ENCODE measurements at places on chromosomes 12 and 14.
A peak's percentile ranks its signal among the peaks of the same experiment; 100 is the strongest.

- ATAC-seq = no peak
Observed at GRCh38 chr14:104446611-104447010, 133.0 kb upstream of the C14orf180 start.

GRCh38 chr12:62776997-62777396 is 158.0 kb downstream of the PPM1H start:
- no peak for ATAC-seq

- no peak for ATAC-seq
Observed at GRCh38 chr12:73352826-73353225, 1080.7 kb downstream of the TRHDE start.

GRCh38 chr14:50389668-50390441 is 6.8 kb downstream of the CDKL1 start:
- no peak for ATAC-seq

GRCh38 chr12:122363782-122364181 is 58.7 kb downstream of the CLIP1 start:
- ATAC-seq = no peak

GRCh38 chr14:69460093-69460701 is 24.3 kb upstream of the PLEKHD1 start:
- peak; percentile 72 for ATAC-seq

DNA sequence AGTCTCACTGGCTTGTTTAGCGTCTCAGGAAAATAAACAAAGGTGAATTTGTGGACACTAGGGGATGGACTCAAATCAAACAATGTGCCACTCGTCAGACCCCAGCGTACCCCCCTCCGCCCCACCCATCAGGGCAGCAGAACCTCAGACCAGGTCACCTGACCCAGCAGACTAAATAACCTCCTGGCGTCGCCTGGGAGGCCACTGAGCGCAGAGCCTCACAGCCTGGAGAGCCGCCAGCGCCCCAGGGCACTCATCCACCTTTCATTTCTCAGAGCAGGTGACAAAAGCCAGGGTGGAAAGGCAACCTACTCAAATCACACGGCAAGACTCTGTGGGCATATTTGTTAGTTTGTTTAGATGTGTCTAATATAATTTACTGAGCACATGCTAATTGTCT is 100.9 kb downstream of the DICER1 start:
- no peak for ATAC-seq

DNA sequence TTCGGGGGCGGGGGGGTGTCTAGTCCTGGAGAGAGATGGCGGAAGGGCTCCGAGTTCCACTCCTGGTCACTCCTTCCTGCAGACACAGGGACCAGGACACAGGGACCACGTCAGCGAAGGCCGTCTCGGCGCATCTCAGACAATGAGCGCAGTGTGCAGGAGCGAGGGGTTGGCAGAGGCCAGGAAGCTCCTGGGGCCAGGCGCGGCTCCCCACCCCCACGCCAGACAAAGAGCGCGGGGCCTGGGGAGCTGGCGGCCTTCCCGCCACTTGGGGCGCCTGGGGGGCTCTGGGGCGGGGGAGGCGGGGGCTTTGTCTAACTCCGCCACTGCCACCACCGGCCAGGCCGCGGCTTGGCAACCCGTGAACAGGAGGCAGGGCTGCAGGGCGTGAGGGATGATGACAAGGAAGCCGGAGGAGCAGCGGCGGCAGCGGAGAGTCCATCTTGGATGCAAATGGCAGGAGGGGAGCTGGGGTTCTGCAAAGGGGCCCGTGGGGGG is 2.2 kb downstream of the CDK2AP1 start:
- ATAC-seq = peak; percentile 18

DNA sequence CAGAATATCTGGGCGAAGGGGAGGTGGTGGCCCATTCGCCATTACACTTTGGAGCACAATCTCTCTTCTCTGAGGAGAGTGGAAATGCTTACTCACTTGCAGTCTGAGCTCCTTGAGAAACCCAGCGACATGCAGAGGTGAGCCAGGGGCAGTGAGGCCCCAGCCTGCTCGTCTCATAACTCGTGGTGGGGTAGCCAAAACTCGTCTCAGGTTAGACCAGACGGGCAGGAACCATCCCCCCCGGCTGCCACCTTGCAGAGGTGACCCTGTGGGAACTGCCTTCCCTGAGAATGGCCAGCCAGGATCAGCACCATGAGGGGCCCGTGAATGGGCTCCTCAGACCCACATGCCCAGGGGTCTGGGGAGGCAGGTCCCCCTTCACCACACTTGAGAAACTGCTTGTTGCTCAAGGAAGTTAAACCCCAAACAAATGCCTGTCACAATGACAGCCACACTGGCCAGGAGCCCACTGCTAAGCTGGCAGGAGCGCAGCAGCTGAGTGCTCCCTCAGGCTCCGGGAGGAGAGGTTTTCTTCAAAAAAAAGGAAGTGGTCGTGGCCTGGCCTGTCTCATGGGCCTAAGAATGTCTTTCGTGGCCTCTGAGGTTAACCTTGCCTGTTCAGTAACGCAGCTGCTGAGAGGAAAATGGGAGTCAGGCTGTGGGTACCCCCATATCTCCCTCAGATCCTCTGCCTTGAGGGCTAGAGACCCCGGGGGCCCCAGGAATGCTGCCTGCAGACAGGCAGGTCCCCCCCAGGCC is 9.2 kb upstream of the ALDH2 start:
- ATAC-seq = no peak

DNA sequence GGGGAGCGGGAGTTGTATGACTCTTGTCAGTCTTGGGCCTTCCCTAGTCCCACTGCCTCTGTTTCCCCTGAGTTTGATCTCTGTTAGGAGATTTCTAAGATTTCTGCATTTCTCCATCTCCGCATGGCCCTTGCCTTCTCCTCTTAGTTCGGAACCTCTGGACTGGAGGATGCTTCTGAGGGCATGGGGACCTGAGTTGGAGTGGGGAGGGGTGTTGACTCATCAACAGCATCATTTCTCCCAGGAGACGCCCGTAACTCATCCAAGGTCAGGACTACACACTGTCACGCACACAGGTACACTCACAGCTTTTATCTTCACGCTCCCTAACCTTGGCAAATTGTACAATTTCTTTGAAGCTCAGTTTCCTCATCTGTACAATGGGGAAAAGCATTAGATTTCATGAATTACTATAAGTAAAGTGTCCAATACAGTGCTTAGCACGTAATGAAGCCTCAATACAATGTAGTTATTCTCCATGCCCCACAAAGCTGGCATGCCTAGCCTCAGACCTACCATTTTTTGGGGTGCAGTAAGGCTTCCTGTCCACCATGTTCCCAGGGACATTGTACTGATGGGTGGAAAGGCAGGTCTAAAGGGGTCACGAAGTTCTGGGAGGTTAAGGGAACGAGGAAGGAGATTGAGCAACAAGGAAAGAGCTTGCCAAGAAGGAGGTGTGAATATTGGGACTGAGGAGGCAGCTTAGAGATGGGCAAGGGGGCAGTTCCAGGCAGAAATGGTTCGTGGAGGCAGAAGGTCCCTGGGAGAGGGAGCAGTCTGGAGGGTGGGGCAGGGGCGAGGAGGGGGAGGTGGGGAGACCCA is 600 bp upstream of the LAG3 start:
- no peak for ATAC-seq

DNA sequence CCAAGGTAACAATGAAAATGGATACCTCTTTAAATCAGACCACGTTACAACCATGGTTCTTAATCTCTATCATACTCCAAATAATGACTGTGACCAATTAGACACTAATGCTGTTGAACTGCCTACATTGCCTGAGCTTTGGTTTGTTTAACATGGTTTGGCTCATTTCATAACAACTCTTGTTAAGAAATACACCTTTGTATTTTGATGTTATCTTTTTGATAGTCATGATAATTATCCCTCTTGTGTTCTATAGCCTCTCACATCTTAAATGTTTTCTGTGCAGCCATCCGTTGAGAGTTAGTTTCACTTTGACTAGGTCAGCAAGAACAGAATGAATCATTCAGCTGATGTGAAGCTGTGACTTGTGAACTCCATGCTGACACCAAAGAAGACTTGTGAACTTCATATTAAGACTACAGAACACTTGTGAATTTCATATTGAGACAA is 75.5 kb upstream of the RERGL start:
- ATAC-seq = no peak

DNA sequence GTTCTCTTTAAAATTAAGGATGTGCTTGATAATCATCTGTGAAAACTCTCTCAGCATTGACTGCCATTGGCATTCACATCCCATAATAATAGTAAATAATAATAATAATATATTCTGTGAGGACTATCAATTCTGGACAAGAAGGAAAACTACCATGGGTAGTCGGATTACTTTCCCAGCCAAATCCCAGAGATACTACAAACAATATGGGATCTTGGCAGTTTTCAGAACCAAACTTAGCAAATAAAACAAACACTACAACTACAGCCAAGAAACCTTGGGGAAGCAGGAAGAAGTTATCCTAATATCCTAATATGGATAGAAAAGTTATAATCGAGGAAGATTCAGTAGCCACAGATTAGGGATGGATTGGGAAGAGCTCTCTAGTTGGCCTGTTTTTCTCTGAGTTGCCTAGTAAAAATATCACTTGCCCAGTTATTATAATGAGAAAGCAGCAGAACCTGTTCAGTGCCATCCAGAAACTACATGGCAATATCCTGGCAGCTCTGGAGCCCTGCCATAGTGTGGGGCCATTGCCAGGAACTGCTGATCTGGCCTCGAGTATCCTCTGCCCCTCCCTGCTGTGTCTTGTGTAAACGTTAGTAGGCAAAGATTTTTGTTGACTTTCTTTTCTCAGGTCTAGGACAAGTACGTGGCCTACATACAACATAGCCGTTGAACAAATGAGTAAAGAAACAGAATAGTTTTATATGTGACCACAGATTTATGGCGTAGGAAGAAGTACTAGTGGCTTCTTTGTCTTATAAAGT is 193.5 kb downstream of the SLC2A13 start:
- ATAC-seq = no peak

GRCh38 chr12:28963554-28963953 is 185.5 kb upstream of the FAR2 start:
- ATAC-seq = no peak

DNA sequence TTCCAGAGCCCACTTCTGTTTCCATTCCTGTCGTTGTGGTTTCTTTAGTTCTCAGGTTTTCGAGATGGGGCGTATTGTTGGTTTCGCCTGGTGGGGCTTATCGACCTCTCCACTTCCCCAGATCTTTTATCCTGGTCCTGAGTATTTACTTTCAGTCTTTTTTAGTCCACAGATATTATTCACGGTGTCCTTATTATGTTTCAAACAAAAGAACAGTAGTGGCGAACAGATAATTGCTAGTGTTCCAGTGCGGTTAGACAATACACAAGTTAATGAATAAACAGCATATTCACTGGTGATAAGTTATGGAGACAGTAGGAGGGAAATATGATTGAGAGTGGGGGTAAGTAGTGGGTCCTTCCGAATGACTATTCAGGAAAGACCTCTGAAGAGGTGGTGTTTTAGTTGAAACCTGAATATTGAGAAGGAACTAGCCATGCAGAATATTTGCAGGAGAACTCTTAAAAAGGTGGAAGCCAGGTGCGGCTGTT is 668 bp downstream of the TMEM260 start:
- no peak for ATAC-seq

DNA sequence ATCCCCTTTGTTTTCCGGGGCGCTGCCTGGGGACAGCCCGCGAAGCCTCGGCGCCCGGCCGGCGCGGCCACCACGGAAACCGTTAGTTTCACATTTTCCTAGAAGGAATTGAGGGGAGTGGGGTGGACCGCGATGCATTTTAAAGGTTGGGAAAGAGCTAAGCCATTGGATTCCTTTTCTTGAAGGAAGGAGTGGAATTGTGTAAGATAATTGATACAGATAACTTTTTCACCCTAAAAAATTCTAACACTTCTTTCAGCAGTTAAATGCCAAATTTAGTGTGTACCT is 137.1 kb downstream of the MON2 start:
- ATAC-seq = no peak

GRCh38 chr14:61103541-61104339 is 122.7 kb downstream of the SLC38A6 start:
- peak; percentile 76 for ATAC-seq

DNA sequence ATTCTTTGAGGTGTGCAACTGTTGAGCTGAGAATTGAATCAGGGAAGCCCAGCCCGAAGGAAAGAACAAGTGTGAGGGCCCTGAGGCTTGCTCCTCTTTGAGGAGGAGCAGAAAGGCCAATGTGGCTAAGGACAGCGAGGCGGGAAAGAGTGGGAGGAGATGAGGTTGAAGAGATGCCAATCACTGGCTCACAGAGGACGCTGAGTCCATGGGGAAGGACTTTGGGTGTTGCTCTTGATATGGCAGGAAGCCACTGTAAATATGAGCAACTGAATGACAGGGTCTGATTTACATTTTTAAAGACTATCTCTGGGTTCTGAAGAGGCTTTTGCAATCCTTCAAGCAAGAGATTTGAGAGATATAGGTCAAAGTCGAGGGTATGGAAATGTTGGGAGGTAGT is 3.3 kb upstream of the APPL2 start:
- ATAC-seq = no peak

DNA sequence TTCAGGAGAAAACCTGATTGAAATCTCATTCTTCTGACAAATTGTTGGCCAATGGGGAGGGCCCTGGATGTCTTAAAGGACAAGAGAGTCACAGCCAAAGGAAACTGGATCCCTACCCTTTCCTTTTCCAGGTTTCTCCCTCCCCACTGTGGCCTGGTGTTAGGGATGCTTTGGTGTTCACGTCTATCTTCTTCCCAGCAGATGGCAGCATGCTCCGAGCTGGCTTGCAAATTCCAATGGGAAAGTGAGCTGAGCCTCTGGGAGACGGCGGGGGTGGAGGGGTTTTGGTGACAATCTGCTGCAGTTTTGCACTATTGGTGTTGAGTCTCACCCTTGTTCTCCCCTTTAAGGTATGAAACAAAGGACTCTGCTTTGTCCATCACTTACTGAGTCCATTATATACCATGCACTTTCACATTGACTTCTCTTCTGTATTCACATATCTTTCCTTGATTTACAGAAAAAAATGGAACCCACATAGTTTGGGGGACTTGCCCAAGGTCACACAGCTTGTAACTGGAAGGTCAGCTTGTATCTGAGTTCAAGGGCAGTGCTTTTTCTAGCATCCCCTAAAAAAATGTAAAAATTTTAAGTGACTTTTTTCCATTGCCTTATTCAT is 39.3 kb downstream of the CCDC177 start:
- peak; percentile 87 for ATAC-seq

DNA sequence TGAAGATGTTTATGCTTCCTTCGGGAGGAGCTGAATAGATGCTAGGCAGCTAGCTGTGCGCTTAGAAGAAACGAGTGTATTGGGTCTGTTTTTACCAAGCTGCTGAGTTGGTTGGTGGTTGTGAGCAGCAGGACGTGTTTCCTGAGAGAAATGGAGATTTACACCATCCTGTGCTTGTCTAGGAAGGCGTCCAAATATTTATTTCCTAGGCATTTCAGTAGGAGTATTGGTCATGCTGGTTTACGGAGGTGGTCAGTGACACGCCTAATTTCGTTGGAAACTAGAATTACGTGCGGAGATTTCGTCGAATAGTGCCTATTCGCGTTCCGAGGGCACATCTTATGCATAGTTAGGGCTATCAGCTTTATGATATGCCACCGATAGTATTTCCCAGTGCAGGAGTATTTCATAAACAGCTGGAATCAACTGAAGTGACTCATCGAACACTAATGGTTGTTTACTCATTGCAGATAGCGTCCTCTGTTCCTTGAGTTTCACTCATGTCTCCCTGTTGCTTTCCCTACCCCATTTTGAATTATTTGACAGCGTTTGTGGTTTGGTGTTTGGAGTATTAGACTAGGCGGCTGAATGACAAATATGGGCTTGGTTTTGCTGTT is 780 bp downstream of the TBC1D15 start:
- ATAC-seq = peak; percentile 17
